ENCODE measurements at places on chromosomes 1 and 21. TPM values are rescaled to one million over a fixed set of nuclear protein-coding genes. Genes with fewer than 3 reads are reported as not detected.

The CDC20 gene
- total RNA-seq = 12.3 TPM

The TAF12 gene
- 25.6 TPM for total RNA-seq

The SLFNL1 gene
- total RNA-seq = 0.69 TPM

The UQCRHL gene
- 2.9 TPM for total RNA-seq

The RRP1 gene
- total RNA-seq = 12.3 TPM

The THEM5 gene
- not detected for total RNA-seq

The CRP gene
- not detected for total RNA-seq

The UBXN10 gene
- total RNA-seq = 2.4 TPM

The SH3BP5L gene
- 12.7 TPM for total RNA-seq

The APOBEC4 gene
- not detected for total RNA-seq

The LRRIQ3 gene
- 2.0 TPM for total RNA-seq

The FMO1 gene
- total RNA-seq = 3.5 TPM

The TNNI3K gene
- total RNA-seq = 5.1 TPM

The PGBD2 gene
- 10.2 TPM for total RNA-seq

The CELSR2 gene
- 3.6 TPM for total RNA-seq

The S100A3 gene
- not detected for total RNA-seq

The BCAN gene
- 0.48 TPM for total RNA-seq

The COL8A2 gene
- 11.7 TPM for total RNA-seq

The ADORA1 gene
- total RNA-seq = 1.4 TPM

The CYB561D1 gene
- 4.0 TPM for total RNA-seq

The RAP1GAP gene
- total RNA-seq = 4.0 TPM

The TFF3 gene
- 6.8 TPM for total RNA-seq

The ASAP3 gene
- 44.3 TPM for total RNA-seq

The ADAMTS4 gene
- 4.4 TPM for total RNA-seq

The KPRP gene
- not detected for total RNA-seq

The HMCN1 gene
- 36.9 TPM for total RNA-seq

The TMPRSS3 gene
- not detected for total RNA-seq

The VHLL gene
- total RNA-seq = not detected

The SLC44A5 gene
- total RNA-seq = 5.9 TPM

The CFH gene
- total RNA-seq = 299 TPM

The SNX7 gene
- 68.5 TPM for total RNA-seq

The TMCO2 gene
- not detected for total RNA-seq

The GBP5 gene
- total RNA-seq = 0.95 TPM

The ATP1B1 gene
- total RNA-seq = 54.6 TPM

The MAB21L3 gene
- 3.2 TPM for total RNA-seq

The EFCAB7 gene
- 30.4 TPM for total RNA-seq

The AMY1B gene
- total RNA-seq = not detected

The TRIM17 gene
- total RNA-seq = 1.9 TPM

Measured in urinary bladder (tissue), 4 donors.